ENCODE measurements at places on chromosomes 3 and 15.

- no peak for DNase-seq
Measured at GRCh38 chr3:16190704-16191103, 16.2 kb downstream of the GALNT15 start.

- no peak for DNase-seq
Measured at GRCh38 chr3:194500198-194500597, 13.4 kb upstream of the ATP13A3 start.

DNA sequence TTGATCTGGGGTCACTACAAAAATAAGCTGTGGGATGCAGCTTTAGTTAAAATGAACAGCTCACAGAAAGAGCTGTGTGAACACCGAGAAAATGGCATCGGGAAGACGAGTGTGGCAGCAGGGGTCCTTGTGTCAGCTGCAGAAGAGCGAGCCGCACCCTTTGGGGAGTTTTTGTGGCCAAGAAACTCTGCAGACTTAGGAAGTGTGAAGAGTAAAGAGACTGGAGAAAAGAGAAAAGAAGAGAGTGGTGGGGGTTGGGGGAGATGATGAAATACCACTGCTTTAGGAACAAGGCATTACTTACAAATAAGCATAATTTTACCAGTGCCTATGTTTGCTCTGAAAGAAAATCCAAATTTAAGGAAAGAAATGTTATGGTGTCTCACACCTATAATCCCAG lies 147.8 kb downstream of the LRRC28 start:
- no peak for DNase-seq

DNA sequence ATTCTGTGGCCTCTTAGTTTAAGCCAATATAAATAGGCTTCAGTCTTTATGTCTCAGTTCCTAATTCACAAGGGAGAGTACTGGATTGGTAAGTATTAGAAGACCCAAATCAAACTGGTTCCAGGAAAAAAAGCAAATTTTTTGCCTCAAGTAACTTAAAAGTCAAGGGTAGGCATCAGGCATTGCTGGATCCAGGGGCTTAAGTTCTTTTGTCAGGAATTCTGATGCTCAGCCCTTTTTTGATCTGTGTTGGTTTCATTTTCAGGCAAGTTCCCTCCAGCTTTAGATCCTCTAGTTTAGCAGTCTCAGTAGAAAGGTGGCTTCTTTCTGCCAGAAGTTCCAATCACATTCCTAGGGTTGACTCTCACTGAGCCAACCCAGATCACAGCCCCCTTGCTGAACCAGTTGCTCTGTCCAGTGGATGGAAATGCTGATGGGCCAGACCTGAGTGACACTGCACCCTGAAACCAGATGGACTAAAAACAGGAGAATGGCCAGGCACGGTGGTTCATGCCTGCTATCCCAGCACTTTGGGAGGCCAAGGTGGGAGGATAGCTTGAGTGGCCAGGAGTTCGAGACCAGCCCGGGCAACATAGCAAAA lies 253.5 kb downstream of the SHQ1 start:
- no peak for DNase-seq

- no peak for DNase-seq
Measured at GRCh38 chr3:11327619-11328018, 55.4 kb downstream of the ATG7 start.

GRCh38 chr3:46027021-46027705 lies at the start of gene XCR1:
Gene XCR1 (minus strand): TSS chr3:46027483. CDS start chr3:46021947, 5,536 bp downstream.
- DNase-seq = no peak

DNA sequence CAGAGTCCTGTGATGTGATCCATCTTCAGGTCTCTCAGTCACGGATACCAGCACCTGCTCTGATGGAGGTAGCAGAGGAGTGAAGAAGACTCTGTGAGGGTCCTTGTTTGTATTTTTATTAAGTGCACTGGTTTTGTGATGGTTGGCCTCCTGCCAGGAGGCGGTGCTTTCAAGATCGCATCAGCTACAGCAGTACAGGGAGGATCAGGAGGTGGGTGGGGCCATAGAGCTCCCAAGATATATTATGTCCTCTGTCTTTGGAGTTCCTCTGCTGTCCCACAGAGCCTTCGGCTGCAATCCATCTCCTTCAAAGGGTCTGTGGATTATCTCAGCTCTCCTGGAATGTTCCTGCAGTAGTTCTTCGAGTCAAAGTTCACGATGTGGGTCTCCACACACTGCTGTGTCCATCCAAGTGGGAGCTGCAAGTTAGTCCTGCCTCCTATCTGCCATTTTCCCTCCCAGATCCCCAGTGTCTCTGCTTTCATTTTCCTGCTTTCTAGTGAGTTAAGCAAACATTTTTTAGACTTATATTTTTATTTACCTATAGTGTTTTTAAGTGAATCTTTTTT lies 54.7 kb downstream of the TM2D3 start:
- DNase-seq = no peak

Data from fibroblast of skin of left biceps (primary cell).